ENCODE measurements at places on chromosomes 12 and 14. TPM values are rescaled to one million over a fixed set of nuclear protein-coding genes. Genes with fewer than 3 reads are reported as not detected.

DNA sequence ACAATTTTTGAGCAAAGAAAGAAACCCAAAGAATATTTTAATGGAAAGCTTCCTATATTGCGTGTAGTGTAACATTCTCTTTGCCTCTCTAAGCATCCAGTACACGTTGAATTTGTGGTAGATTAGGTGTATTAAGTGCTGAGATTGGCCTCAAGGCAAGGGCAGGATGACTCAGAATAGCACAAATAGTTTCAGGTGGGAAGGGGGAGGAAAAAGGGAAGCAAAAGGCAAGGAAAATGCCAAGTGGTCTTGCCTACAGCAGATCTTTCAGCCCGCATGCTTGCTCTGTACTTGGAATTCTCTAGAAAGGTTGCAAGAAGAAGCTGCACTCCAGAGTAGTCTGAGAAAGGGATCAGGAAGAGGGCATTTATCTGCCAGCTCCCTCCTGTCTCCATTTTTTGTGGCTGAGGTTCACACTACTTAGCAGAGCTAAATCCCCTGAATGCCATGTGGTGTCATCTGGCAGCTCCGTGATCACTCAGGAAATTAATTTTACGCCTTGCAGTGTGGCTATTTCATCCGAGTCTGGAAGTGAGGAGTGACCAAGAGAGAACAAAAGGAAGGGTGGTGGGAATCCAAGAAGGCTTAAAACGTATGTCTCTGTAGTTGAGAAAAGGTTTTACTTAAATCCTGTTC lies 28.5 kb downstream of the CDKN1B start:
- no peak for DNase-seq

- DNase-seq, result no peak
Measured at GRCh38 chr12:16282978-16283377, 5.5 kb upstream of the SLC15A5 start.

IGFBP6 gene
- 684 TPM for total RNA-seq

CREBL2 gene
- 29.0 TPM for total RNA-seq

GRCh38 chr14:69291891-69292561 lies 32.1 kb downstream of the GALNT16 start:
- DNase-seq, result no peak

DNA sequence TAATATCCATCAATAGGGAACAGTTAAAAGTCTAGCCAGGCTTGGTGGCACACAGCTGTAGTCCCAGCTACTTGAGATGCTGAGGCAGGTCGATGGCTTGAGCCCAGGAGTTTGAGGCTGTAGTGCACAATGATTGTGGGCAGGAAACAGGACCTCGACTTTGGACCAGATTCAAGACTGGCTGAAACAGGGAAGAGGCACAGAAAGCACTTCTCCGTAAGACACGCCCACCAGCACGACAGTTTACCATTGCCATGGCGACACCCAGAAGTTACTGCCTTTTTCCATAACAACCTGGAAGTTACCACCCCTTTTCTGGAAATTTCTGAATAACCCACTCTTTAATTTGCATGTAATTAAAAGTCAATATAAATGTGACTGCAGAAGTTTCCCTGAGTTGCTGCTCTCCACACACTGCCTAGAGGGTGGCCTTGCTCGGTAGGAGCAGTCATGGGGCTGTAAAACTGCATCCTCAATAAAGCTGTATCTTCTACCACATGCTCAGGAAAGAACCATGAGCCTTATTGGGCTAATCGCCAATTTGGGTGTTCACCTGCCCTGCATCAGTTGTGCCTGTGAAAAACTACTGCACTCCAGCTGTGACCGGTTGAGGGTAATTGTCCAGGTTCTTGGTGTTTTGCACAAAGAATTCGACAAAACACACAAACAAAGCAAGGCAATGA lies 4.6 kb upstream of the LRRC23 start:
- DNase-seq, result no peak

DNA sequence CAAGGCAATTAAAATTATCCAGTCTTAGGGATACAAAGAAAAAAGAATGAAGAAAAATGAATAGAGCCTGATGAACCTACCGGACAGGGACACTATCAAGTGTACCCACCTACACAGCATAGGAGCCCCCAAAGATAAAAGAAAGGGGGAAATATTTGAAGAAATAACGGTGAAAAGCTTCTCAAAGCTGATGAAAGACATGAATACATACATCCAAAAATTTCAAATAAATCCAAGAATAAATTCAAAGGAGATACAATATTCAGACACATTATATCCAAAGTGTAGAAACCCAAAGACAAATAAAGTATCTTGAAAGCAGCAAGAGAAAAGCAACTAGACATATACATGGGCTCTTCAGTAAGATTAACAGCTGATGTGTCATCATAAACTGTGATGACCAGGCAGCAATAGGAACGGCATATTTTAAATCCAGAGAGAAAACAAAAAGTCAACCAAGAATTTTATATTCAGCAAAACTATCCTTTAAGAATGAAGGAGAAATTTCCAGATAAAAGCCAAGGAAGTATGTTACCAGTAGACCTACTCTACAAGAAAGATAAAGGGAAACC lies 56.0 kb downstream of the CDK17 start:
- DNase-seq, result no peak

- no peak for DNase-seq
Measured at GRCh38 chr12:101855976-101856375, 21.4 kb upstream of the DRAM1 start.

HPD gene
- total RNA-seq, result not detected

DNA sequence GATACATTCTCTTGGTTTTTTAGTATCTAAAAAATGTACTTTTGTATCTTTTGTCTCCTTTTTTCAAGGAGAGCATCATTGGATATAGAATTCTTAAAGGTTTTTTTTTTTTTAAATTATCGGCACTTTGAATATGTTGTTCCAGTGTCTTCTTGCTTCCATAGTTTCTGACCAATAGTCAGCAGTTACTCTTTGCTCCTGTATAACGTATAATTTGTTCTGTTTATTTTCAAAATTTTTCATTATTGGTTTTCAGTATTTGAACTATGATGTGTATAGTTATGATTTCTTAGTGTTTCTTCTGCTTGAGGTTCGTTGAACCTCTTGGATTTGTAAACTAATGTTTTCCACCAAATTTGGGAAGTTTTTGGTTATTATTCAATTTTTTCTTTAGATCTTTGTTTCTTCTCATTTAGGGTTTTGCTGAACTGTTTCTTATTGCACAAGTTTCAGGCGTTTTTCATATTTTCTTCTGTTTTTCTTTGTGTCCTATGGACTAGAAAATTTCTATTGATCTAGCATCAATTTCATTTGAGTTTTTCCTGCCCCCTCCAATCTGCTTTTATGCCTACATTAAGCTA lies 93.9 kb downstream of the PLBD1 start:
- DNase-seq, result no peak

KRT82 gene
- not detected for total RNA-seq

AMDHD1 gene
- total RNA-seq, result 0.49 TPM

BHLHE41 gene
- total RNA-seq, result 2.9 TPM

GRCh38 chr12:66775871-66776270 lies 97.0 kb upstream of the GRIP1 start:
- no peak for DNase-seq

- DNase-seq, result no peak
Measured at GRCh38 chr14:21575661-21576060, 4.2 kb downstream of the OR10G3 start.

- DNase-seq, result no peak
Measured at GRCh38 chr12:1691123-1692007, 495 bp downstream of the ADIPOR2 start.

Data from vagina (tissue), 2 donors.